ENCODE measurements at places on chromosomes 12 and 14.

DNA sequence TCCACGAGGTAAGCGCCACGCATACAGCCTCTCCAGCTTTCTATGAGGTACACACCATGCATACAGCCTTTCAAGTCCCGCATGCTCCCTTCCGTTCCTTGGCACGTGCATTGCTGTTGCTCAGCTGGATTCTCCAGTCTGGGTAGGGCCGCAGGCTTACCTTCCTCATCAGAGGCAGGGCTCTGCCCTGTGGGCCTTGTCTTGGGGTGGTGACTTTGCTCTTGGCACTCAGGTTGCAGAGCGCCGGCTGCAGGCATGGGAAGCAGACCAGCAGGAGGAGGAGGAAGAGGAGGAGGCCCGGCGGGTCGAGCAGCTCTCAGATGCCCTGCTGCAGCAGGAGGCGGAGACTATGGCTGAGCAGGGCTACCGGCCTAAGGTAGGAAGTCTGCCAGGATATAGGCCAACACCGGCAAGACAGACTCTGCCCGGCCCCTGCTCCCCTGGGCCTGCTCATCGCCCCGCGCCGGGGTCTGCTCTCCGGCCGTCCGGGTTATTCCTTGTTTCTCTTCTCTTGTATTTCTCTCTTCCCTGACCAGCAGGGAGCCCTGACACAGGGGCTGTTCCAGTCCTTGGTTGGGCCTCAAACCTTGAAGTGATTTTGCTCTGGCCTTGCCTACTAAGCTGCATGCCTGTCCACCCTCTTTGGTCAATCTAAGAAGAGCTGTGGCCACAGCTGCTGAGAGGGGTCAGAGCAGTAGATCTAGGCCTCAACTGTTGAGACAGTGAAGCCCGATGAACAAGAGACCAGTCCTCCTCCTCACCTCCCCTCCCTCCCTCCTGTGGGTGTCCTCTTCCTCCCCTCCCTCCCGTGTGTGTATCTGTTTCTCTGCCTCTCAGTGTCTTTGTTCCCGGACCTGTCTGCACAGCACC, 15.3 kb downstream of the TCHP start:
- no peak for DNase-seq

GRCh38 chr12:57085999-57086492, 2.9 kb upstream of the NAB2 start:
- no peak for DNase-seq

DNA sequence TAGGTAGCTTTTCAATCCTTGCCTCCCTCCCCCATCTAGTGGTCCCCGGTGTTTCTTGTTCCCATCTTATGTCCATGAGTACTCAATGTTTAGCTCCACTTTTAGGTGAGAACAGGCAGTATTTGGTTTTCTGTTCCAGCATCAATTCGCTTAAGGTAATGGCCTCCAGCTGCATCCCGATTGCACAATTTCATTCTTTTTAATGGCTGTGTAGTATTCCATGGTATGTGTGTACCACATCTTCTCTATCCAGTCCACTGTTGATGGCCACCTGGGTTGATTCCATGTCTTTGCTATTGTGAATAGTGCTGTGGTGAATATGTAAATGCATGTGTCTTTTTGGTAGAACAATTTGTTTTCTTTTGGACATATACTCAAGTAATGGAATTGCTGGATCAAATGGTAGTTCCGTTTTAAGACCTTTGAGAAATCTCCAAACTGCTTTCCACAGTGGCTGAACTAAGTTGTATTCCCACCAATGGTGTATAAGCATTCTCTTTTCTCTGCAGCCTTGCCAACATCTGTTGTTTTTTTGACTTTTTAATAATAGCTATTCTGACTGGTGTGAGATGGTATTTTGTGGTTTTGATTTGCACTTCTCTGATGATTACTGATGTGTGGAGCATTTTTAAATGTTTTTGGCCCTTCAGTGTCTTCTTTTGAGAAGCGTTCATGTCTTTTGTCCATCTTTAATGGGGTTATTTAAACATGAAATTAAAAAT, 34.2 kb upstream of the ASPG start:
- DNase-seq: no peak

- no peak for DNase-seq
Measured at GRCh38 chr14:20116748-20117147, 6.2 kb downstream of the OR4K17 start.

DNA sequence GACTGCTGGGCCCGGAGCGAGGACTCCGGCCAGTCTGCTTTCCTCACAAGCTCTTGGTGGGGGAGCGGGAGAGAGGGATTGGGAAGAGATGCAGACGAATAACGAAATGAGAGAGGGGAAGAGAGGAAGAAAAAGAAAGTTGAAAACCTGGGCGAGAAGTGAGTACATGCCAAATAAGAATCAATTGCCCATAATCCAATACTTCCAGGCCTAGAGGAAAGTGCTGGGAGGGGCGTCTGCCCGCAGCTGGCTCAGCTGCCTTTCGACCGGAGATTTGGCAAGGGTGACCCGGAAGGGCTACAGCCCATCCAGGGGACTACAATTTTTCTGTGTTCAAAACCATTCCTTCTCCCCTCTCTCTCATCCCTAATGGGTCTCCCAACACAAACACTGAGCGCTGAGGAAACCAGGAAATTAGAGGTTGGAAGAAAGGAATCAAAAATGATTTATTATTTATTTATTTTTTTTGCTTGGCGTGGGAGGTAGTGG, 4.9 kb downstream of the NKX2-1 start:
- DNase-seq: no peak

DNA sequence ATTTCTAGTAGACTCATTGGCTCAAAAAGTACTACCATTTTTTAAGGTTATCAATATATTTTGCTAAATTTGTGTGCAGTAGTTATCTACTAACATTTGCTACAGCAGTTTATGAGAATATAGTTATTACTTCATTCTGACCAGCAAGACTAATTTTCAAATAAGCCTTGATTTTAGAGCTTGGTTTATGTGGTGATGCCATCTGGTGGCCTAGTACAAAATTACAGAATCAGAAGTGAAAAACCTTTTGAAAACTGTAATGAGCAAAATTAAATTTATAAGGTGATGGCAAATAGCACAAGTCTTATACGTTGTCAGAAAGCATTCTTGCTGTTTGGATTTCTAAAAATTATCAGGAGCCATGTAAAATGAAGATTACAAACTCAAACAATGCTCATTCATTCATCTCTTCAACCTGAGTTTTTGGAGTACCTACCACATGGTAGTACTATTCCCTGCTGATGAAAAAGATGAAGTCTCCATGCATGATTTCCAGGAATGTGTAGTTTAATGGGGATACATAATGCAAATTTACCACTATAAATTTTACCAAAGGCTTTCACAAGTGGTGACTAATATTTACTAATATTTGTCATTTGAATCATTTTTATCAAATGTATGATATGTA, 51.0 kb downstream of the MAGOHB start:
- DNase-seq: peak; percentile 7

DNA sequence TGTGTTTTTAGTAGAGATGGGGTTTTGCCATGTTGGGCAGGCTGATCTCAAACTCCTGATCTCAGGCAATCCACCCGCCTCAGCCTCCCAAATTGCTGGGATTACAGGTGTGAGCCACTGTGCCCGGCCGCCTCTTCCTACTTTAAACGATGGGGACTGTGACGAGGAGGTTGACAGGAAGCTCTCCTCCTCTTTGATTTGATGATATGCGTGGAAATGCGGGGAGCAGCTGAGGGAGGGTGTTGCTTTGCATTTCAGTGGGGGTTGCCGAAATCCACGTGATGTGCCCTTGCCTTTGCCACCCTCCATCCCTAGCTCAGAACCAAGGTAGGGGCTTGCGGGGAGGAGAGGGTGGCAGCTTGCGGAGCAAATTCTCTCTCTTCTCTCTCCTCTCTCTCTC, 189.6 kb downstream of the AACS start:
- DNase-seq: no peak

All from stimulated activated CD4-positive, alpha-beta T cell treated with anti-CD3 and anti-CD28 coated beads, Interleukin-2, amount 100 ng/mL, for 4 hours (primary cell).